T-helper 22 cell (primary cell): ENCODE measurements at places on chromosomes 12 and 14.

DNA sequence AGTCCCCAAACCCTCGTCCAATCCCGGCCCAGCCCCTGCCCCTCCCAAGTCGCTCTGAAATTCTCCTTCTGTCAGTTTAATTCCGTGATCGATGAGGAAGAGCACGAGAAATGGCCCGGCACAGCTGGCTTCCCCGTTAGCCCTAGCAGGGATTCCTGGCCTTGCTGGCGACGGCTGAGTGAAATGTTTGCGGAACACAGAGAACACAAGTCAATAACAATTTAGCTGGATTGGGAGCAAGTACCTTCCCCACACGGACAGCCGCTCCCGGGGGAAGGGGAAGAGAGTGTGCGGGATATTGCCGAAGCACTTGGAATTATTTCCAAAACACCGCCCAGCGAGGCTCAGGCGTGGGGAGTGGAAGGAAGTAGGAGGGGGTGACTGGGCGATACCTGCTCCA is 134.6 kb downstream of the RBM19 start:
- no peak for DNase-seq

GRCh38 chr14:92690171-92691011 is 58.0 kb downstream of the LGMN start:
- no peak for DNase-seq

DNA sequence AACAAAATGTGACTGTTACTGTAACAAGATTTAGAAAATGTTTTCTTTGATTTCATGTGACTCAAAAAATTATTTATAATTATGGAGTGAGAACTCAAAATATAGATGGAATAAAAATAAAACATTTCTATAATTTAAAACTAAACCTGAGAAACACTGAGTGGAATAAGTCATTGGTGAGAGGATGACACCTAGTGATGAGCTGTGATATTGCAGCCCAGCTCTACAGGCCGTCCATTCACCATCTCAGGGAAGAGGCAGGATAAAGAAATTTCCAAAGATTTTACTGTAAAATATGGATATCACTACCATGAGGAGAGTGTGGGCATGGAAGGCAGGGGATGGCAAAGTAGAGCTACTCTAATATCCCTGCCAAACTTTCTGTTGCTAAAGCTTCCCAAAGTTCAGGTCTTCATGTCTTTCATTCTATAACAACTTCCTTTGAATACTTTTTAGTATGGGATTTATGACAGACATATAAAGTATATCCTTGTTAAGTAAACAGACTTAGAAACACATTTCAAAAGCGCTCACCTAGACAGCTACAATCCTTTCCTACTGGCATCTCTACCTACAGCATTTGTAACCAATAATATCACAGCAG is 308.0 kb downstream of the ITPR2 start:
- DNase-seq: no peak

- no peak for DNase-seq
These were observed 215.9 kb upstream of the HMGA2 start for GRCh38 chr12:65608319-65608916.

GRCh38 chr14:102525929-102526497 is 16.4 kb upstream of the ANKRD9 start:
- no peak for DNase-seq

- no peak for DNase-seq
These were observed 4.4 kb upstream of the TDRD9 start for GRCh38 chr14:103923863-103924262.

DNA sequence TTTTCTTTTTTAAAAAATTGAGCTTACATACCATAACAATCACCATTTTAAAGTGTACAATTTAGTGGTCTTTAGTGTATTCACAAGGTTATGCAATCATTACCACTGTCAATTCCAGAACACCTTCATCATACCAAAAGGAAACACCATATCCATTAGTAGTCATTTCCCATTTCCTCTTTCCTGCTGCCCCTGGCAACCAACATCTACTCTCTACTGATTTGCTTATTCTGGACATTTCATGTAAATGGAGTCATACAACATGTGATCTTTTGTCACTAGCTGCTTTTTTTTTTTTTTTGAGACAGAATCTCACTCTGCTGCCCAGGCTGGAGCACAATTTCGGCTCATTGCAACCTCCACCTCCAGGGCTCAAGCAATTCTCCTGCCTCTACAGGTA is 66.8 kb upstream of the CFL2 start:
- DNase-seq: no peak

DNA sequence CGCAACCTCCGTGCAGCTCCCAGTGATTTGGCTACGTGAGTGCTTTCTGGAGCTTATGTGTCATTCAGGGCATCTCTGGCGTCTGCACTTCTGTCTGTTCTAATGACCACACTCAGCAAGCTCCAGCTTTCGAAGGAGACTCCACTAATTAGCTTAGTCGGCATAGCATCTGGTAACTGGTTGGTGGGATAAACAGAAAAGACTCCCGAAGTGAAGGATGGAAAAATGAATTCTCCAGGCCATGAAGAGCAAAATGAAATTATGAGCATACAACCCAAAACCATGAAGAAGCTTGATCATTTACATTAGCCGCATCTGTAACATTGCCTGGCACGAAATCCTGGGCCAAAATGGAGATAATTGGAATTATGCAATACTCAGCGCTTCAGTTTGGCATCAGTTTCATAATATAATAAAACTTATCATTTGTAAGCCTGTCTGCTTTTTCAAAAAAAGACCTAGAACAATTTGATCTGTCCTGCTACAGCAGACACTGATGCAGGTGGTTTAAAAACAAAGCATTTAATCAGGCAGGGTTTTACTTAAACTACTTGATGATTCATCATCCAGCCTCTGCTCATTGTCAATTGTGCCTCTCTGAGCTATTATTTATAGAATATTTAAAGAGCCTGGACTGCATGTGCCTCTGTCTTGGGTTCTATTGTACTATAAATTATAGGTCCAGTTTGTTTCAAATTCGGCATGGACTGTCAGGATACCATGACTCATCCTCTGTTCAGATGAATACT is 87.4 kb downstream of the SYT1 start:
- no peak for DNase-seq

GRCh38 chr12:47802312-47802711 is 17.4 kb downstream of the HDAC7 start:
- DNase-seq: no peak

DNA sequence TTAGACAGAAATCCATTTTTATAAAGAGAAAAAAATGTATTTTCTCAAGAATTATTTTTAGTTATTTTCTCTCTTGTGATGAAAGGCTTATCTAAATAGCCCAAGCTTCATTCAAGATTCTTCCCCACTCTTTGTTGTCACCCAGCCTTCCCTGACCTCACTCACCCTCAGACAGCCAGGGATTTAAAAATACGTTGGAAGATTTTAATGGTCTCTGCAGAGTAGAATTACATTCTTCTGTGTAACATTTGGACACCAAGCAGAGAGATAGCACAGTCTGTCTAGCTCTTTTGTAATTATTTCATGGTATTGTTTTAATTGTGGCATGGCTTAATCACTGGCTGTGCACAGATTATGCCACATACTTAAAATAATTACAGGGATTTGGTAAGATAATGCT is 130.3 kb downstream of the IGF1 start:
- no peak for DNase-seq

GRCh38 chr12:45986641-45987339 is 3.6 kb downstream of the SCAF11 start:
- DNase-seq: no peak
